Heart right ventricle (tissue), 16 donors: ENCODE measurements at places on chromosomes 3 and 15.

- no peak for DNase-seq
Observed at GRCh38 chr3:108073764-108074431, 16.9 kb downstream of the CD47 start.

DNA sequence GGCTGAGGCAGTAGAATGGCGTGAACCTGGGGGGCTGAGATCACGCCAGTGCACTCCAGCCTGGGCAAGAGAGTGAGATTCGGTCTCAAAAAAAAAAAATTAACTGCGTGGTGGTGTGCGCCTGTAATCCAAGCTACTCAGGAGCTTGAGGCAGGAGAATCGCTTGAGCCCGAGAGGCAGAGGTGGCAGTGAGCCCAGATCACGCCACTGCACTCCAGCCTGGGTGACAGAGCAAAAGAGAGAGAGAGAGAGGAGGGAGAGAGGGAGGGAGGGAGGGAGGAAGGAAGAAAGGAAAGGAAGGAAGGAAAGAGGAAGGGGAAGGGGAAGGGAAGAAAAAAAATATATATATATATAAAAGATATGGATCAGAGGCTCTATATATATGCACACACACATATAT lies 6.0 kb downstream of the TM4SF19 start:
- DNase-seq, result peak; percentile 44

GRCh38 chr3:172666181-172666872 lies 44.5 kb downstream of the NCEH1 start:
- no peak for DNase-seq

DNA sequence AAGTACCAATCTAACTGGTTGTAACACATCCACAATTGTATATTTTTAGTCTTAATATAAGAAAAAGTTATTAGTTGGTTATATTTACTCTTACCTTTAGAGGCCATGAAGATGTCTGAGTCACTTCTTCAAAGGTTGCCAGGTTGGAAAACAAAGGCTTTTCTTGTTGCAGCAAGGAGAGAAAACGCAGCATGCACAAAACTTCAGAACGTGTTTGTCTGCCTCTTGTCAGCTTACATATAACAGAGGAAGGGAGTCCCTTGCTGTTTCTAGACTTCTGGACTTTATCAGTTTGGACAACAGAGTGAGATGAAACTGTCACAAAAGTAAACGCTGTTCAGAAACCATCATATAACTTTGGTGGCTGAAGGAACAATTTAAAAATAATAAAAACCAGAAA lies at the start of gene PLSCR5:
Gene PLSCR5, minus strand, starts transcription at position 241 of the 400 bp plus-strand sequence. Its CDS starts 134 bp downstream, at position 107.
- no peak for DNase-seq

- peak; percentile 83 for DNase-seq
Observed at GRCh38 chr3:23685541-23686258, 120.1 kb upstream of the UBE2E1 start.

GRCh38 chr15:48020166-48020565 lies 100.6 kb upstream of the SLC24A5 start:
- no peak for DNase-seq

- no peak for DNase-seq
Observed at GRCh38 chr3:89974903-89975519, 867.6 kb downstream of the EPHA3 start.
